Tongue (tissue), 3 donors: ENCODE measurements at places on chromosomes 4 and X. TPM values are rescaled to one million over a fixed set of nuclear protein-coding genes. Genes with fewer than 3 reads are reported as not detected.

Gene DGKK
- total RNA-seq: 0.10 TPM

DNA sequence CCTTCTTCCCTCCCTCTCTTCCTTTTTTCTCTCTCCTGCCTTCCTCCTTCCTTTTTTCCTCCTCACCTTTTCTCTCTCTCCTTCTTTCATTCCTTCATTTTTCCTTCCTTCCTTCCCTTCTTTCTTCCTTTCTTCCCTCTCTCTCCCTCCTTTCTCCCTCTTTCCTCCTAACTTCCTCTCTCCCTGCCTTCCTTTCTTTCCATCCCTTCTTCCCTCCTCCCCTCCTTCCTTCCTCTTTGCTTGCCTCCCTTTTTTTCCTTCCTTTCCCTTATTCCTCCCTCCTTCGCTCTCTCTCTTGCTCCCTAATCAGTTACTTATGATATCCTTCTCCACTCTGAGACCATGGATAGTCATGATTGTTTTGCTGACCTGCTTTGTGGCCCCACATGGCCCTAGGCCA, 56.7 kb upstream of the PUDP start:
- no peak for DNase-seq

- DNase-seq: no peak
These were observed 423.5 kb upstream of the NDST3 start for GRCh38 chr4:117610706-117611308.

GRCh38 chr4:61505773-61506685, 305.9 kb downstream of the ADGRL3 start:
- no peak for DNase-seq

GRCh38 chrX:55867181-55867651, 149.7 kb downstream of the RRAGB start:
- peak; percentile 0 for DNase-seq

- DNase-seq: no peak
These were observed 182.1 kb downstream of the MOSPD2 start for GRCh38 chrX:15055146-15055930.
